ENCODE measurements at places on chromosomes 12 and 14.
A peak's percentile ranks its signal among the peaks of the same experiment; 100 is the strongest.

DNA sequence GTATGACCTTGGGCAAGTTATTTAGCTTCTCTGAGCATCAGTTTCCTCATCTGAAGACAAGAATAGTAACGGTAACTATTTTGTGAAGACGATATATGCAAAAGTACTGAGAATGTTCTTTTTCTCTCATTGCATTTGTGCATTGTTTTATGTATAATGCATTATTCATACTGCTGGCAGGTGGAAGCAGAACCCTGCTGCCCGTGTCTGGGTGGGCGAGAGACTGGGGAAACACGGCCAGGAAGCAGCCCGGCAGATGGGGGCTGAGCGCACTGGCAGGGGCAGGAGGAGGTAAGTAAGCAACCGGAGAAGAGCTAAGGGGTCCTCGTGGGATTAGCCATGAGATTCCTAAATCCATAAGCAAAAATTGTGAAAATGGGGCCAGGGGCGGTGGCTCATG is 115.8 kb upstream of the MED13L start:
- no peak for DNase-seq

- no peak for DNase-seq
Observed at GRCh38 chr12:109753054-109753401, 39.4 kb downstream of the FAM222A start.

GRCh38 chr14:69654116-69654515 is 42.7 kb downstream of the SUSD6 start:
- DNase-seq = no peak

GRCh38 chr12:40832668-40833067 is 140.4 kb downstream of the CNTN1 start:
- no peak for DNase-seq

DNA sequence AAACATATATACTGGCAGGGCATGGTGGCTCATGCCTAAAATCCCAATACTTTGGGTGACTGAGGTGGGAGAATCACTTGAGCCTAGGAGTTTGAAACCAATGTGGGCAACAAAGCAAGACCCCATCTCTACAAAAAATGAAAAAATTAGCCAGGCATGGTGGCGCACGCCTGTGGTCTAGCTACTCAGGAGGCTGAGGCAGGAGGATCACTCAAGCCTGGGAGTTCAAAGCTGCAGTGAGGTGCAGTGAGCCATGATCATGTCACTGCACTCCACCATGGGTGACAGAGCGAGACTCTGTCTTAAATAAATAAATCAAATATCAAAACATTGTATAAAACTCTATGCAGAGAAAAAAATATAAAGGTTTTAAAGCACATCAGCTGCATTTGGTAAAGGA is 5.2 kb downstream of the FMNL3 start:
- no peak for DNase-seq

DNA sequence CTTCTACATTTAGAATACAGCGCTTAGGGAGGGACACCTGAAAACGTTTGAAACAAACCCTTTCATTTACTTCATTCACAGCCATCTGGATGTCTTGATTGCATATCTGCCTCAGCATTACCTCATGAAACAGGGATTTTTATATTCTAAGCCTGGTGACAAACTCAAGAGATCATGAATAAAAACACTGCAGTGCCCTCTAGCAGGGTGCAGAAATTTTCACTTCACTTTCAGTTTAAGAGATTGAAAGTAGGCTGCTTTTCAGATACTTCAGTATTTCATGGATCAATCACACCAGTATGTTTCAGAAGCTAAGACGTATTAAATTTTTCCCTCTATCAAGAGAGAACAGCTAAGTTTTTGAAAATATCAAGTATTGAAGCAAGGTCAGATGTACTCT is 467.8 kb downstream of the MDGA2 start:
- DNase-seq = no peak

- DNase-seq = no peak
Observed at GRCh38 chr12:29591140-29592020, 93.9 kb upstream of the OVCH1 start.

DNA sequence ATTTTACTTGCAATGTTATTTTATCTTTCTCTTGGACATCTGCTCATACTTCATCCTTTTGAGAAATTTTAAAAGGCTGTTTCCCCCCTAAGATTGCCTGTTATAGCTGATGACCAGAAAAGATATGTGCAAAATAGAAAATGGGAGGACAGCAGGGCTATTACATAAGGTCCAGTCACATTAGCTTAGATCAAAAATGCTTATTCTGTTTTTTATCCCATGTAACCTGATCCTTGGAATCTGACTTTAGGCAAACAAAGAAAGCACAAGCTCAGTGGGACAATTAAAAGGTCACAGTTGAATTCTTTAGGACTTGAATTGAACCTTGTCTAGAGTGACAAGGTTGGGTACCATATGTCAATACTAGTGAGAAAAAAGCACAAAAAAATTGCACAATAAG is 65.1 kb upstream of the TRHDE start:
- DNase-seq = no peak

- DNase-seq = peak; percentile 10
Observed at GRCh38 chr12:75977952-75978671, 53.5 kb downstream of the PHLDA1 start.

- no peak for DNase-seq
Observed at GRCh38 chr12:49126852-49127763, 4.1 kb downstream of the TUBA1B start.

- DNase-seq = no peak
Observed at GRCh38 chr14:53943751-53944083, 12.9 kb downstream of the BMP4 start.

DNA sequence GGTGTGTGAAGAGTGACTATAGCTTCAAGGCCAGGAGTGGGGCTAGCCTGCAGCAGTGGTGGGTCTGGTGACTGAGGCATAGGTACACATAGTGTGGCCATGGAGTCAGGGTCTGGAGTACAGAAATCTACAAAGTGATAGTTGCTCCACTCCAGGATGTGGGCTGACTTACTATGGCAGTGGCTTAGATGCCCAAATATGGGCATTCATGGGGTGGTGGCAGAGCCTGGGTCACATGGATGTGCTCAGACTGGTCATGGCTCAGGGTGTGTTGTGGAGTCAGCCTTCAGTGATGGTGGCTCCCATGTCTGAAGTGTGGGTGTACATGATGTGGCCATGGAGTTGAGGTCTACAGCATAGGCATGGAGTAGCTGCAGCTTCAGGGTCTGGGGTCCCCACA is 27.3 kb downstream of the CLEC6A start:
- DNase-seq = no peak

- peak; percentile 4 for DNase-seq
Observed at GRCh38 chr12:55068416-55069010, 48.7 kb downstream of the NEUROD4 start.

DNA sequence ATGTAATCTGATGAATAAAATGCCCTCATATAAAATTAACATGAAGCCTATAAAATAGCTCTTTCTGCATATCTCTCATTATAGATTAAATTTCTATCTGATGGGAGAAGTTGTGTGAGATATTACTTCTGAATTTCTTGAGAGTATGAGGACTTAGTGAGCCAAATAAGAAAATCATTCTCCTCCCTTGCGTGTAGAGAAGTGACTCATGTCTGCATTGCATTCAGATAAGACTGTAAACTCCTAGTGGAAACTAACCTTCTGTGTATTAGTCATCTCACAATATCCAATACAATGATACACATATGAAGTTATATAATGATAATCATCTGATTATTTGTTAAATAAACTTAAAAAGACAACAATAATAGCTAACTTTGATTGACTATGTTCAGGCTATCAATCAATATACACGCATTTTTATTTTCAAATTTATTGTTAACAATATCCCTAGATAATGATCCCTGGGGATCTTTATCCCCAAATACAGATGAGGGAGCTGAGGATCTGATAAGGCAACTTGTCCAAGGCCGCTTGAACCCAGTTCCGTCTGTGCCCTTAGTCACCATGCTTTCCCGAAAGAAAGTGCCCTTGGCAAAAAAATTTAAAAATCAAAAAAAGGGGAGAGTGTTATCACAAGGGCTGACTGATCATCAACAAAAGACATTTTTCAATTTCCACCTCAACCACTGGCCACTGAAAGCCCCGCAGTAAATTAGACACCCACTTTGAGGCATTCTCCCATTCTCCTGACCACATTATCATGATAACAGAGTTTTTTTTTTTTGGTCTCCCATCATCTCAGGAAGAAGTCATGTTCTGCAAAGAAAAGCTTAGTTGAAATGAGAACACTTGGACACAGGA is 189.2 kb upstream of the RASSF8 start:
- DNase-seq = no peak

DNA sequence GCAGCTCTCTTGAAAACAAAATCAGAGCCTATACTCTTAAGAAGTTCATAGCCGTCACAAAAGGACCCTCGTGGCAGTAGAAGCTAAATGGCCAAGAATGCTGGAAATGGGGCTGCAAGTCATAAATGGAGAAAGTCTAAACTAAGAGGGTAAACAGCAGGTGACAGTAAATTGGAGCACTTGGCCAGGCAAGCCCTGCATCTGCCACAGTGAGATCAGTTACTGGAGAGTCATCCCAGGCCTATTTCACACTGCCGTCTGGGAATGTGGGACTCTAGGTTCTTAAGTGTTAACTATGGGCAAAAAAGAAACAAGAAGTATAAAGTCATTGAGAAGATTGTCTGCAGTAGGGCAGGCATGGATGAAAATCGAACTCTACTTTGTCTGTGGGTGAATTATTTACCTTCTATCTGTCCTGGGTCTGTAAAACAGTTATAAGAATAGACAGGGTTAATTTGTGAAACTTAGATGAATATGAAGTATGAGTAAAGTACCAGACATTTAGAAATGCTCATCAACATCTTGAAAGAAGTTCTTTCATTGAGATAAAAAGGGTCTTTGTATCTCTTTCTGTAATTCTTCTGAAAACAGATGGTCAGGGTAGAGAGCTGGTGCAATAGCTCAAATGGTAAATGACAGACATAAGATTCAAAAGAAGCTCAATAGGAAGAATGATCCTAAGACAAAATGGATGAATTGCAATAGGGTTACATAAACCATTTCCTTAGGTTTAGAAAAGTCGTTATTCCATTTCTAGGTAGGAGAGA is 792.5 kb downstream of the DIO2 start:
- no peak for DNase-seq

GRCh38 chr12:7856516-7856915 is 16.2 kb downstream of the SLC2A14 start:
- DNase-seq = no peak

DNA sequence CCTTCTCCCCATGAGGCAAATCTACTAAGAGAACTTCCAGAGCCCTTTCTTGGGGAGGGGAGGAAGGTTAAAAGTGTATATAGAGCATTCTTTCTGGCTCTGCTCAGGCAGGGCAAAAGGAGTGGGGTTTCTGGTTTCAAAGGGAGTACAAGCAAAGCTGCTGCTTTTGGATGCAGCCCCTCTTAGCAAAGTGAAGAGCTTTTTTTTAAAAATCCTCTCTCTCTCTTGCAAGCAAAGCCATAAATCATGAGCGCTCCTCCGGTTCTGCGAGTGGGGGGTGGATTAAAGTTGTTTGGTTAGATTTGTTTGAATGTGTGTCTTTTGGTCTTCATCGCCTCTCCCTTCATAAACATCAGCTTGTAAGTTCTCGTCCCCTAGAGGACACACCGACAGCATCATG is 546.6 kb upstream of the TBX3 start:
- no peak for DNase-seq

DNA sequence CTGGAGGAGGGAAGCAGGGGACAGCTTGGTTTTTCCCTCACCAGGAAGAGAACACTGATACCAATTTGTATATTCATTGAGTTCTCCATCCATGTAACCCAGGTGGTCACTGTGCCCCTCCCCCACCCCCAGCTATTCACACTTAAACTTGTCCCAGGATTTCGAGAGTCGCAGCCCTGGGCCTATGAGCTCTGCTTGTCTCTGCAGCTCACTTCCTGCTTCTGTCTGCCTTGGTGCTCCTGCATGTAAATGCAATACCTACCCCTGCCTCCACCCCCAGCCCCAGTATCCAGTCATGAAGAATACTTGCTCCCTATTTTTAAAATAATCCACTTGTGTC is 452.2 kb downstream of the BCL11B start:
- no peak for DNase-seq

DNA sequence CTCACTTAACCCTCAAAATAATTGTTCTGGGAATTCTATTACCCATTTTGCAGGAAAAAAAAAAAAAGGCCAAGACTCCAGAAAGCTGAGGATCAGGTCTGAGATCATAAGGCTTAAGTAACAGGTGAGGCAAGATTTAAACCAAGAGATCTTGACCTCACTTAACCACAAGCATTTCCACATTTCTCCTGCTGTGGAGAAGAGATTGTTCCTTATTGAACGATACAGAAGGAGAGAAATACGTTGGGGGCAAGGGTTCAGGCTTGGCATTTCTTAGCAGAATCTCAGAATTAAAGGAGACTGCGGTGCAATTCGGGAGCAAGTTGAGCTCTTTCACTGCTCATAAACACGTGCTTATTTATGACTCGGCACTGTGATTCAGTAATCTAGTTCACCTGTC is 885.3 kb upstream of the TMEM132C start:
- no peak for DNase-seq

DNA sequence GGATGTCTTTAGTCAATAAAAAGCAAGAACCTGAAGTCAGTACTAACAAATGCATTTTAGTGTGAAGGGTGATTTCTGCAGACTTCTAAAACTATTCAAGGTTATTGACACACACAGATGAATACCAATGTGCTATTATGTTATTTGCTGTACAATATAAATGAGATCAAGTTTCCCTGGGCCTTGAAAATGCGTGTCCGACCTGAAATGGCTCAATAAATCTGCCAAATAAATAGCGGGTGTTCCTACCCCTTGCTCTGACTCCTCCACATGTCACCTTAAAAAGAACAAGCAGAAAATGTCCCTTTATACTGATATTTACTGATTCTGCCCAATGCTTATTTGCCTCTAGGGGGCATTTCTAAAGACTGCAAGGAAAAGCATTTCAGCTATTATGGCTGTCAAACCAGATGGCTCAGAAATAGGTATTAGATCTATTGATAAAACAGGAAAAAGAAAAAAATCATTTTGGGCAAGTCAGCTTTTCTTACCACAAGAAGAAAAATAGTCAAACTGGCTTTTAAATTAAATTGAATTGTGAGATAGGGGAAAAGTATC is 367.3 kb upstream of the KITLG start:
- no peak for DNase-seq

- no peak for DNase-seq
Observed at GRCh38 chr12:122844366-122844971, 9.2 kb downstream of the HIP1R start.

GRCh38 chr14:68736471-68736871 is 56.4 kb downstream of the ZFP36L1 start:
- no peak for DNase-seq

GRCh38 chr12:101695706-101696105 is 1.7 kb upstream of the CHPT1 start:
- DNase-seq = no peak

- DNase-seq = peak; percentile 23
Observed at GRCh38 chr12:88958153-88958552, 377.9 kb upstream of the KITLG start.

GRCh38 chr12:6863586-6864321 is 3.6 kb upstream of the TPI1 start:
- no peak for DNase-seq

DNA sequence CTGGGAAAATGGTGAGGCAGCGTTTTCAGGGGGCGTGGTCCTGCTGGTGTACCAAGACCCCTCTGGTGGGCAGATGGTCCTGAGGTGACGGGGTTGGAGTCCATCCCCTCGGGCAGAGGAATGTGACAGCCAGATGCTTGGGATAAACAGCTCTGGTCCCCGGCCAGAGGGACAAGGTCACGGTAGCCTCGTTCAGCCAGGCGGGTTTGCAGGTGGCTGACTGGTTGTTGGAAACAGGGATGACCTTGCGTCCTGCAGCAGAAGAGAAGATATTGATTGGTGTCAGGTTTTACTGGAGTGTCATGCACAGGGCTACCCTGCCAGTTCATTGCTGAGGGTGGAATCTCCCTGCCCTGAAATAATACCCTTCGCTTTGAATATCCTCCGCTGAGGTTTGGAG is 43.3 kb downstream of the SLC24A4 start:
- no peak for DNase-seq
